ENCODE measurements at places on chromosomes 1 and 21. TPM values are rescaled to one million over a fixed set of nuclear protein-coding genes. Genes with fewer than 3 reads are reported as not detected.

FBLIM1 gene
- total RNA-seq: 191 TPM

OR2L5 gene
- not detected for total RNA-seq

CADM3 gene
- 22.6 TPM for total RNA-seq

WNT4 gene
- not detected for total RNA-seq

GPR157 gene
- total RNA-seq: 3.9 TPM

AXDND1 gene
- total RNA-seq: not detected

AMIGO1 gene
- total RNA-seq: 0.36 TPM

RALGPS2 gene
- total RNA-seq: 29.1 TPM

KCNJ15 gene
- total RNA-seq: not detected

KMO gene
- total RNA-seq: not detected

DNALI1 gene
- 3.1 TPM for total RNA-seq

BPNT1 gene
- 25.4 TPM for total RNA-seq

TRIM45 gene
- total RNA-seq: 1.1 TPM
